ENCODE measurements at places on chromosomes 2 and 18. TPM values are rescaled to one million over a fixed set of nuclear protein-coding genes. Genes with fewer than 3 reads are reported as not detected.

Gene EVX2
- total RNA-seq = not detected

Gene TXNDC2
- not detected for total RNA-seq

GRCh38 chr2:113157118-113157896 is 16.5 kb upstream of the PSD4 start:
- DNase-seq = no peak

GRCh38 chr2:172050479-172051125 is 34.7 kb upstream of the DLX1 start:
- DNase-seq = no peak

DNA sequence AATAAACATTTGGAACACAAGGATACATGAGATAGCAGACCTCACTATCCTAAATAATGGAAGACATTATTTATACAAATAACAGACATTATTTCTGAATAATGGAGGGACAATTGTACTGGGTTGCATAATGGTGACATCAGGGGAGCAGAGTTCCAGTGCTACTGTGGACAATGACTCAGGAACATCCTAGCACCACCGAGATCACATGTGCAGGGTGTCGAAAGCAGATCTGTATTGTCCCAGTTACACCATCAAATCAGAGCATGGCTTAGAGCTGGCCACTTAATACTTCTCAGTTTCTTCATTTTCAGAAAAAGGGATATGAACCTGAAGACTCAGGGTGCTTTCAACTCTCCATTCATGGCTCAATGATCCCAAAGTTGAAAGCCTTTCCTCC is 249.1 kb upstream of the RBMS1 start:
- DNase-seq = no peak

GRCh38 chr2:98948956-98949739 is 13.1 kb upstream of the CRACDL start:
- no peak for DNase-seq

DNA sequence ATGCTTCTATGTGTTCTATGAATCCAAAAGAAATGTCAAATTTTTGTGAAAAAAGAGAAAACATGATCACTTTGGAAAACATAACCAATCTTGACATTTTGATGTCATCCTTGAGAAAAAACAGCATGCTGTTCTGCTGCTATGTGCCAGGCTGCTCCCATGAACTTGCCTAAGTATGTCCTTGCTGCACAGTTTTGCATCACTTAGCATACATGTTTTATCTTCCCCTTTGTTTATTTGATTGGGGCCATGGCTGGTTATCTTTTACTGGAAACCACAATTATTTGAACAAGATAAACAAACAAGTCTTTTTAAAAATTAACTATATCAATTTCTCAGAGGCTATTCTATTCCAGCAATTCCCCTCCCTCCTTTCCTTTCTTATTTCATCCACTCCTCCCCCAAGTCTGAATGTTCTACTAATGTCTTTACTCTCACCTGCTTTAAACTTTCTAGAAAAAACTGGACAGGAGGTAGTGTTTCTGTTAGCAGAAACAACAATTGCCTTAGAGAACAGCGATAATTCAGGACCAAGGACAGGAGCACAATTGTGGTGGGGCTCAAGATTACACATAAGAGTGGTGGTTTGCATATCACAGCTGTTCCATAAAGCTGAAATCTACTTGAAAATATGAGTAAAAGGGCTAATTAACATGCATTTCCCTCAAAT is 6.7 kb downstream of the AOX1 start:
- peak; percentile 61 for DNase-seq

DNA sequence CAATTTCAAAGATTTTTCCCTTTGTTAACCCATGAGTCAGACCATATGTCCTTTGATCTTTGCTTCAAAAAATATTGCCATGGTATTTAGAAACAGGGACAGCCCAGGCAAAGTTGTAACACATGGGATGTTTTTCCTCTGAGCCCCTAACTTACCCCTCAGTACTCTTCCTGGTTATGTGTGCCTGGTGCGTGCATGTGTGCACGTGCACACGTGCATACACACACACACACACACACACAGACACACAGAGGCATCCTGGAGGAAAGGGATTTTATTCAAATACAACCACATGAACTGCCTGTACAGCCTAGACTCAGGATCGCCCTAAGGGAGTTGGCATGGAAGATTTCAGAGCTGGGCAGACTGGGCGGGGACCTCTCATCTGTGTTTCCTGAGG is 5.1 kb downstream of the AFF3 start:
- no peak for DNase-seq

DNA sequence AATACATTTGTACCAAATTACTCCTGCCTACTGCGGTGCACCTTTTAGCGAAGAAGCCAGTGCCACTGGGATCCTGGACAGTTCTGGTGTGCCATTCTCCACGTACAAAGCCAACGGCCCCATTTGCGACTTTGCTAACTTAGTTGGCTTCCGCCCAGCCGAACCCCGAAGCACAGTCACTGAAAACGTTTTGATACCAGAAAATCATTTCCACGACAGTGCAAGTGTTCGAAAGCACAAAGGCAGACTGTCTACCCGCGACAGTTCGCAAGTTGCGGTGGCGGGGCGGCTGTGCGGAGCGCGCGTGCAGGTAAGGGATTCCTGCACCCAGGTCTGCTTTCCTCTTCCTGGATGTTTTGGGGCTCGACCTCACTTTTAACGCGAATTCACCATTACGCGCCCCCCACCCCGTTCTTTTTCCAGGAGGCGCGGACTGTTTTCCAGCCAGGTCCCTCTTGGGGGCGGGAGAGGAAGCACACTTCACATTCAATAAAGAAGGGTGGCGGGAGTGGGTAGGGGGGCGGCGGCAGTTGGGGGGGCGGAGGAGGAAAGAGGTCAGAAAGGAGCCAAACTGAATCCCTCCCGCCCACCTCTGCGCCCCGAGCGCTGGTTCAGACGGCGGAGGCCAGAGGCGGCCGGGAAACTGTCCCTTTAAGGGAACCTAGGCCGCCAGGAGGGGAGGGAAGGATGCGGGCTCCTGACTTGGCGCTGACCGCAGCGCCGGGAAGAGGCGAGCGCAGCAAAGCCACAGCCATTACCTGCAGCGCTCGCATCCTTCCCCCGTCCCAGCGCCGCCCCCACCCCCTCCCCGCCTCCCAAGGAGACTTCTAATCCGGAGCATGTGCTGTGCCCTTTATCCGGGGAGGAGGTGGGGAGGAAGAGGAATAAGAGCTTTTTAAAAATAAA is 107.4 kb upstream of the KCTD1 start:
- DNase-seq = no peak
